SJCRH30 (cell line): ENCODE measurements at places on chromosomes 4 and X. TPM values are rescaled to one million over a fixed set of nuclear protein-coding genes. Genes with fewer than 3 reads are reported as not detected.
A peak's percentile ranks its signal among the peaks of the same experiment; 100 is the strongest.

DNA sequence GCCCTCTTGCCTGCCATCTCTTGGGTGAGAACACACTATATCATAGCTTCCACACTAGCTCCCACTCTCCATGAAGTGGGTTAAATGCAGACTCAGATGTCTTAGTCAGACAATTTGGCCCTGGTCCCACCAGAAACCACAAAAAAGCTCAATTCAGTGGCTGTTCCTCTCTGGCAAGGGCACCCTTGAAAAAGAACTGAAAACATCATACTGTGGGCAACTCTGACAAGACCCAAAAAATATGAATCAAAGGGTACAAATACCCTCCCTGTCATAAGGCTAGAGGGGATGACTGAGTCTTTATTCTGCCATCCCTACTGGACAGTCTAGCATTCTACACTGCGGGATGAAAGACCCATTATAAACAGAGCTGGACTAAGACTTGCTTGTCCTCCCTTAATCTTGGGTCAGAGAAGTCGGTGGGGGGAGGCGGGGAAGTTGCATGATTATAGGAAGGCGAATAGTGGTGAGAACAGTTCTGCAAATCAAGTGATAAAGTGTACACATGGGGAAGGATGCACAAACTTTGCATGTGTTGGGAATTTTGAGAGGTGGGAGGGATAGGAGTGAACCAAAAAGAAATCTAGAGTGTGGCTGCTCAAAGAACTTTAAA lies 172.1 kb downstream of the OPHN1 start:
- peak; percentile 17 for DNase-seq

DNA sequence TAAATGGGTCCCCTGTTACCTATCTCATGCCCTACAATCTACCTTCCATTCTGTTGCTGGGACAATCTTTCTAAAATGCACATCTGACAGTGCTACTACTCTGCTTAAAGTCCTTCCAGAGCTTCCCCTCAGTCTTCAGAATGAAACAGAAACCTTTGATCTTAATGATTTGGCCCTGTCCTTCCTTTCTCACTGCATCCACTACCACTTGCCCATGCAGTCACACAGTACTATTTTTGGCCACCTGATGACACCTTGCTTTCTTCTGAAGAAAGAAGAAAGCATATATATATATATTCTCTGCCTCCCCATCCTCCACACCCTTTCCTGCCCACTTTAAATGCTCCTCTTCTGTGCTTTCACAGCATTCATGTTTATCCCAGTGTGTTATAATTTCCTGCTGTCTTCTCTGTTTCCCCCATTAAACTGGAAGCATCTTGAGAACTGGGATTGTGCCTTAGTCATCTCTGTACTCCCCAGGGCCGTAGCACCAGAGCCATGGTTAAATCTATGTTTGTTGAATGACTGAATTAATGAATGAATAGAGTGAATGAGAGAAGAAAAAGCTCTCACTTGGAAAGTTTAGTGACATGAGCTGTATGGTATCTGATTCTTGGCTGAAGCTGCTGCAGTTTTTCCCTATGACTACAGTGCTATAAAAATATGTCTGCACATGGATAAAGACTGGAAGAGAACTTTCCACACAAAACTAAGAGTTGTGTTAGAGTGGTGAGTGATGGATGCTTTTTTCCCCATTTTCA lies 56.2 kb downstream of the RTL9 start:
- no peak for DNase-seq

DNA sequence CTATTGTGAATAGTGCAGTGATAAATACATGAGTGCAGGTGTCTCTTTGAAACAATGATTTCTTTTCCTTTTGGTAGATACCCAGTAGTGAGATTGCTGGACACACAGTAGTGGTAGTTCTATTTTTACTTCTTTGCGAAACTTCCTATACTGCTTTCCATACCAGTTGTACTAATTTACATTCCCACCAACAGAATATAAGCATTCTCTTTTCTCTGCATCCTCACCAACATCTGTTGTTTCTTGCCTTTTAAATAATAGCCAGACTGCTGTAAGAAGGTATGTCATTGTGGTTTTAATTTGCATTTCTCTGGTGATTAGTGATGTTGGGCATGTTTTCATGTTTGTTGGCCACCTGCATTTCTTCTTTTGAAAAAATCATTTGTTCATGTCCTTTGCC lies 105.9 kb downstream of the COL4A6 start:
- DNase-seq = no peak

DNA sequence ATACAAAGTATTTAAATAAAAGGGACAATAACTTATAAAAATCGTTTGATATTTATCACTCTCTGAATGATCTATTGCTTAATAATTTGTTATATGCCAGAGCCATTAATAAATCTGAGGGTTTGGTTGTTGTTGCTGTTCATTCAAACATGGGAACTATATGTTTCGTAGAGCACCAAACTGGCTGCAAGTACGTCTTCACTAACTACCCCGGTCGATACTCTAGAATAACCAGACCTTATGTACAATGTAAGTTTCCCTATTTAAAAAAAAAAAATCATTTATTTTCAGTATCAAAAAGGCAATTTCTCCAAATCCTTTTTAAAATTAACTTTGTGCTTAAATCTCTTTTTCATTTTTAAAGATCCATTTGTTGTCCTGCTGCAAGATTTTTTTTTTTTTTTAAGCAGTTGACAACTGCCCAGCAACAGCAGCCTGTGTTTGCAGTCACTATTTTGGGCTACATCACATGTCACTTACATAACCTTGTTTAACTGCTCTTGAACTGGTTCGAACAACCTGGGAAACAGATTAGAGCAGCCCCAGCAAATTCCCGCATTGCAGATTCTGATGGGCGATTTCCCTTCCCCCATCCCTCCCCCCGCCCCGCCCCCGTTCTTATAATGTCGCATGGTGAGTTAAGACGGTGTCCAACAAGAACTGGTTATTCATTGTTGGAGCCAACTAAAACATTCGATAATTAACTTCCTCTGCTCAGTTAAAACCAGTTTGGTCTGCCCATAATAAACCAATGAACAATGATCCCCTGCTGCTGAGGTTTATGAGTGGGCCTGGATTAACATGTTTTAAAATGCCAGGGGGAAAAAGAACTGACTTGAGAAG lies 238.9 kb downstream of the NR3C2 start:
- DNase-seq = no peak

The PPP3CA gene
- total RNA-seq = 36.2 and 38.4 TPM in 2 replicates

GRCh38 chr4:10020871-10021652 lies at the start of gene SLC2A9:
SLC2A9 (minus strand) TSS chr4:10021497; CDS start chr4:10021429, 68 bp downstream.
- DNase-seq = no peak

GRCh38 chrX:72100824-72101351 lies 30.8 kb downstream of the RTL5 start:
- DNase-seq = no peak

- DNase-seq = no peak
Measured at GRCh38 chrX:1242891-1243402, 25.7 kb upstream of the CSF2RA start.

DNA sequence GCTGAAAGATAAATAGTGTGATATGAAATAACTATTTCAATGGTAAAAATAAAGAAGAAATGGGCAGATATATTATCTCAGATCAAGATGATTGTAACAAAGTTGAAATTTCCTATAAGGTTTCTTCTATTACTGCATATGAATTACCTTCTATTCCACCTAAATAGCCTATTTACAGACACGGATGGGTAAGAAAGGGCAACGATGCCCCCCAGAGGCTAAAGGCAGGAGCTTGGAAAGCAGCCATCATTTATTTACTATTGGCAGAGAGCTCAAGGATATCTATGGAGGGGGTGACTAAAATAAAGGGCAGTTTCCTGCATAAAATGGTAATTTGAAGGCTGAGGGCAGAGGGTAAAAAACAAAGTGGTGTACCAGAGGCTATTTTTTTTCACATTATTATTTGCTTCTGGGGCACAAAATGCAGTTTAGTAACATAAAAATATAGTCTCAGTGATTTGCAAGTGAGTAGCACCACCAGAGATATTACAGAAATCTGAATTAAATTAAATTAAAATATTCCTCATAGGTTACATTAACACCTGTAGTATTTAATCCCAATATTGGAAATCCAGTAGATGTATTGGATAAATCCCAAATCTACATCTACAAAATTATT lies 123.1 kb downstream of the BTC start:
- DNase-seq = peak; percentile 82

GRCh38 chr4:68372588-68372987 lies 22.7 kb upstream of the YTHDC1 start:
- no peak for DNase-seq

DNA sequence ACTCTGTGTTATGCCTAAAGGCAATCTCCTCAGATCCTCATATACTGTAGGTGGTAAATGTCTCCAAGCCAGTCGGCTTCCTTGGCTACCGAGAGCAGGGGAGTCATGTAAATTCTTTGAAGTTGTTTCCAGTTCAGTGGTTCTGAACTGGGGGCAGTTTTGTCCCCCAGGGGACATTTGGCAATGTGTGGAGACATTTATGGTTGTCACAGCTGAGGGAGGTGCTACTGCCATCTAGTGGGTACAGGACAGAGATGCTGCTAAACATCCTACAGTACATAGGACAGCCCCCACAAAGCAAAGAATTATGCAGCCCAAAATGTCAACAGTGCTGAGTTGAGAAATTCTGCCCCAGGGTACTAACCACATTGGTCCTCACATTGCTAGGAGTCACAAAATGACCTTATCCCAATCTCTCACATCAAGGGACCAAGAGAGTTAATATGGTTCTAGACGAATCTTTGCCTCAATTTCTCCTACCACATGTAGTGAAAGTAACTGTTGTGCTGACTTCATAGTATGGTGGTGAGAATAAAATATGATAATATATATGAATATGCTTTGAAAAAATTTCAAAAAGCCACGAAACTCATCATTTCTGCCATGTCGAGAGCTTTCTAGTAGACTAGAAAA lies 104.4 kb upstream of the ARHGAP24 start:
- DNase-seq = peak; percentile 86

GRCh38 chr4:170259631-170260153 lies 169.9 kb upstream of the AADAT start:
- peak; percentile 80 for DNase-seq

The SGMS2 gene
- total RNA-seq = 4.1 and 4.4 TPM in 2 replicates

GRCh38 chr4:160284516-160284915 lies 1181.6 kb downstream of the RAPGEF2 start:
- no peak for DNase-seq

The DMRTC1B gene
- not detected in 2 replicates for total RNA-seq

DNA sequence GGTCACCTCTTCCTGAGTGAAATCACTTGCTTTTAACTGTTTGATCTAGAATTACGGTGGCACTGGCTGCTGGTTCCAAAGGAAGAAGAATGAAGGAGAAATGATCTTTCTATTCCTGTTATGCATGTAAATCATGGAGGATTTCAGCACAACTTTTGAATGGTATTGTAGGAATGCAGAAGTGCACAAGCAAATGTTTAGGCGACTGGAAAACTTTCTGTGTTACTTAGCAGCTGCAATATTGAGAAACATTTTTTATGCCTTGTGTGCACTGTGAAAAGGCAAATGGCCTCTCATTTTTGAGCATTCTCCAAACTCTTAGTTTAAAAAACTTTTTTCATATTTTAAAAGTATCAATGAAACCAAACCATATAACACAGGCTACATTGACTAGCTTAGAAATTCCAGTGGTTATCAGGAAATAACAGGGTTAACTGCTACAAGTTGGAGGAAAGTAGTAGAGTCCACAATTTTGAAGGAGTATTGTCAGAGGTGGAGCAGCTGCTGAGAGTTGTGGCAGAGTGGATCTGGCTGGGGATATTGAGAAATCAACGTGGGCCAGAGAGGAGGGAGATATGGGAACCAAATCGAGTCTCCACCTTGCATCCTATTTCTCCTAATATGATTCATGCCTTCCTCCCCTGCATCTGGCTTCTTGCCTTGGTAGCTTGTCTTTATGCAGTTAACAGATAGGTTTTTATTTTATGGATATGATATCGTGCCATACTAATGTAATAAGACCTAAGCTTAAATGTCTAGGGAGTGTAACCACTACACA lies 32.0 kb upstream of the FHL1 start:
- DNase-seq = no peak

The MGARP gene
- 22.3 and 27.2 TPM in 2 replicates for total RNA-seq

GRCh38 chrX:72393836-72394517 lies 88.3 kb upstream of the CITED1 start:
- peak; percentile 93 for DNase-seq

The PAGE2B gene
- total RNA-seq = not detected in 2 replicates

The NIPAL1 gene
- 0.04 and 0.05 TPM in 2 replicates for total RNA-seq

- DNase-seq = no peak
Measured at GRCh38 chr4:108361886-108362285, 193.2 kb upstream of the LEF1 start.

The ZNF674 gene
- total RNA-seq = 1.7 and 3.3 TPM in 2 replicates

The CPZ gene
- total RNA-seq = 47.1 and 53.7 TPM in 2 replicates

- DNase-seq = no peak
Measured at GRCh38 chr4:38176165-38176564, 216.0 kb downstream of the PTTG2 start.

The AREG gene
- not detected in 2 replicates for total RNA-seq

DNA sequence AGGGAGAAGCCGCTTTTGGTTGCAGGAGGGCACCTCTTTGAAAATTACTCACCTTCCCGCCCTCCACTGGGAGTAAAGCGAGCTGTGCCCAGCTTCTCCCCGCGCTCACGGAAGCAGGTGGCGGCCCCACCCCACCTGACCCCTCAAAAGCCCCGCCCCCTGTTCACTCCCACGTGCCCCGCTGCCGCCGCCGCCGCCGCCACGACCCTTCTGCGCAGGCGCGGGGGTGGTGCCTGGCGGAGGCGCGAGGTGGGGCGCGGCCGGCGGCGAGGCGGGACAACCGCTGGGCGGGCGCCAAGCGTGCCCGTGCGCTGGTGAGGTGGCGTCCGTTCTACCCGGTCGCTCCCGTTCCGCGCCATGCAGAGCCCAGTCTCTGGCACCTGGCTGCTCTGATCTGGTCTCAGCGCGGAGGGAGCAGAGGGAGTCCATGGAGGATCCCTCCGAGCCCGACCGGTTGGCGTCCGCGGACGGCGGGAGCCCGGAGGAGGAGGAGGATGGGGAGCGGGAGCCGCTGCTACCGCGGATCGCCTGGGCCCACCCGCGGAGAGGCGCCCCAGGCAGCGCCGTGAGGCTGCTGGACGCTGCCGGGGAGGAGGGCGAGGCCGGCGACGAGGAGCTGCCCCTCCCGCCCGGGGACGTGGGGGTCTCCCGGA lies at the start of gene PI4K2B:
PI4K2B (plus strand) TSS at position 297 of the 653 bp plus-strand sequence; CDS start at position 428, 131 bp downstream.
- peak; percentile 87 for DNase-seq

The VEGFD gene
- total RNA-seq = 0.14 TPM in 1 of 2 replicates, not detected in the other

The CYBB gene
- not detected in 2 replicates for total RNA-seq

The RADX gene
- total RNA-seq = 3.5 and 4.9 TPM in 2 replicates

DNA sequence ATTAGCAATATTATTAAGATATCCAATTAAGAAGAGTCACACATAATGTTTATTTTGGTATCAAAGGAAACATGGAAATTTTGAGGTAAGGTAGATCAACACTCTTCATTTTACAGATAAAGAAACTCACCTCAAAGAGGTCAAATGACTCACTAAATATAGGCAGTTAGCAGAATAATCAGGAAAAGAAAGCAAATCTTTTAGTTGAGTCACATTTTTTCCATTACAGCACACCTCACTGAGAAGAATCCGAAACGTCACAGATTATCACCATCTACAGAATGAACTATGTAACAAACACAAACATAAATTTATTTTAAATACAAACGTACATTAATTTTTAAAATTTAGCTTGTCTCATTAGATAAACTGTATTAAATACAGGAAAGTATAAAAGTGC lies 70.1 kb downstream of the TMEM47 start:
- DNase-seq = no peak

The PF4V1 gene
- total RNA-seq = not detected in 2 replicates

The C4orf50 gene
- not detected in 2 replicates for total RNA-seq
